HepG2 (cell line): ENCODE measurements at places on chromosomes 6 and 20. TPM values are rescaled to one million over a fixed set of nuclear protein-coding genes. Genes with fewer than 3 reads are reported as not detected.
A peak's percentile ranks its signal among the peaks of the same experiment; 100 is the strongest.

BTN1A1 gene
- 0.04 and 0.12 TPM in 2 replicates for polyA plus RNA-seq

PTK6 gene
- 0.07 and 0.08 TPM in 2 replicates for polyA plus RNA-seq

CDH26 gene
- 0.88 and 1.1 TPM in 2 replicates for polyA plus RNA-seq

SOX18 gene
- 1.6 and 2.0 TPM in 2 replicates for polyA plus RNA-seq

RSPH9 gene
- not detected in 2 replicates for polyA plus RNA-seq

CST3 gene
- polyA plus RNA-seq = 1,005 and 1,077 TPM in 2 replicates

FAM209B gene
- polyA plus RNA-seq = 0.10 and 0.42 TPM in 2 replicates

MCHR2 gene
- polyA plus RNA-seq = not detected in 2 replicates

TREML1 gene
- not detected in 2 replicates for polyA plus RNA-seq

RHAG gene
- polyA plus RNA-seq = not detected in 2 replicates

CNR1 gene
- not detected in 2 replicates for polyA plus RNA-seq

GRCh38 chr6:34979218-34979617, 90.2 kb downstream of the ANKS1A start:
- DNase-seq = no peak

GRCh38 chr6:81575442-81575841, 177.0 kb downstream of the TENT5A start:
- no peak for DNase-seq

GRCh38 chr6:152794696-152795095, 44.1 kb downstream of the VIP start:
- no peak for DNase-seq

- DNase-seq = no peak
These were observed 52.0 kb upstream of the KIF13A start for GRCh38 chr6:18039481-18039880.

DNA sequence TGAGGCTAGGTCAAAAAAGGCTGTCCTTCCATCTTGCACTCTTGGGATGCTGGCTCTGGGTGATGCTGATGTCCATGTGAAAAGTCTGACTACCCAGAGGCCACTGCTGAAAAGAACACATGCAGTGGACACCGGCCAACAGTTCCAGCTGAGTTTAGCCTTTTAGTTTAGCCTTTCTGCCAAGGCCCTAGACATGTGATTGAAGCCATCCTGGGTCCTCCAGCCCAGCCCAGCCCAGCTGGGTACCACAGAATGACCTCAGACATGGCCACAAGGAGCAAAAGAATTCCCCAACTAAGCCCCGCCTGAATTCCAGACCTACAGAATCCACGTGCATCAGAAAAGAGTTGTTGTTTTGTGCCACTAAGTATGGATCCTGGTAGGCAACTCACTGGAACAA, 17.4 kb downstream of the PIGT start:
- DNase-seq = no peak

- no peak for DNase-seq
These were observed 110.3 kb upstream of the CEP85L start for GRCh38 chr6:118761645-118762044.

- DNase-seq = peak; percentile 44
These were observed 22.6 kb upstream of the HLA-DQB2 start for GRCh38 chr6:32785781-32786533.

GRCh38 chr6:6319952-6320811, at the start of gene F13A1:
TSS of gene F13A1 (minus strand) at chr6:6320662. CDS start at chr6:6318664, 1,998 bp downstream.
- no peak for DNase-seq

- no peak for DNase-seq
These were observed 179.4 kb downstream of the FOXC1 start for GRCh38 chr6:1789092-1789491.

- no peak for DNase-seq
These were observed 11.4 kb downstream of the LBP start for GRCh38 chr20:38357653-38358207.

- no peak for DNase-seq
These were observed 43.2 kb upstream of the PLCB4 start for GRCh38 chr20:9025643-9026042.

- no peak for DNase-seq
These were observed 203.7 kb upstream of the RSPO3 start for GRCh38 chr6:126914801-126915200.

DNA sequence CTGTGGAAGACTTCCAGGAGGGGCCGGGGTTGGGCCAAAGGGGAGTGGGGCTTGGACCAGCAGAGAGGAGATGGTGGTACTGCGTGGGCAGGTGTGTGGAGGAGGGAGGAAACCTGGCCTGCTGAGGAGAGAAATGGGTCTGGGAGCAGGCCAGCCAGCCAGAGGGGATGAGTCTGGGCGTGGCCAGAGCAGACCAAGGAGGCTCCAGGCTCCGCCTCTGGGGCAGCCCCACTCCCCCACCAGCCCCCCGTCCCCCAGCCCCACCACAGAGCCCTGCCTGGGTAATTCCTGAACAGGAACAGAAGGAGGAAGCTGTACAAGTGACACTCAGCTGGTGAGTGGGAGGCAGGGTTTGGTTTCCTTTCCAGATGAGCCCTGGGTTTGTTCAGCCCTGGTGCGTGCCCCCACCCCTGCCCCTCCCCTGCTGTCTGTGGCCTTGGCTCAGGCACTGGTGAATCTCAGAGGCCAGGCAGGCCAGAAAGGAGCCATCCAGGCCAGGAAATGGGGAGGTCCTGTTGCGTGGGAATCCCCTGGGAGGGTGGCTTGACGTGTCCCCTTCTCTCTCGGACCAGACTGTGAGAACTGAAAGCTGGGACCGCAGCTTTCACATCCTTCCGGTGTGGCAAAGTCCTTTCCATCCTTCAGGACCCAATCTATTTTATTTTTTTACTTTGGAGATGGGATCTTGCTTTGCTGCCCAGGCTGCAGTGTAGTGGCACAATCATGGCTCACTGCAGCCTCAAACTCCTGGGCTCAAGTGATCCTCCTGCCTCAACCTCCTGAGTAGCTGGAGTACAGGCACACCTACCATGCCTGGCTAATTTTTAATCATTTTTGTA, 9.4 kb upstream of the SRC start:
- no peak for DNase-seq
